GM12865 (cell line): ENCODE measurements at places on chromosomes 5 and 9.
A peak's percentile ranks its signal among the peaks of the same experiment; 100 is the strongest.

DNA sequence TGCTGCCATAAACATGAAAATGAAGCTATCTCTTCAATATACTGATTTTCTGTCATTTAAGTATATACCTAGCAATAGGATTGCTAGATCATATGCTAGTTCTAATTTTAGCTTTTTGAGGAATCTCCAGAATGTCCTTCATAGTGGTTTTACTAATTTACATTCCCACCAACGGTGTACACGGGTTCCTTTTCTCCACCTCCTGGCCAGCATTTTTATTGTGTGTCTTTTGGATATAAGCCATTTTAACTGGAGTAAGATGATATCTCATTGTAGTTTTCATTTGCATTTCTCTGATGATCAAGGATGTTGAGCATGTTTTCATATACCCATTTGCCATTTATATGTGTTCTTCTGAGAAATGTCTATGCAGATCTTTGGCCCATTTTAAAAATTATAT lies 446.5 kb downstream of the GABRG2 start:
- DNase-seq = no peak

- peak; percentile 14 for DNase-seq
Measured at GRCh38 chr5:8993031-8993430, 552.8 kb downstream of the SEMA5A start.

- no peak for DNase-seq
Measured at GRCh38 chr5:167861129-167861927, 430.1 kb upstream of the WWC1 start.

DNA sequence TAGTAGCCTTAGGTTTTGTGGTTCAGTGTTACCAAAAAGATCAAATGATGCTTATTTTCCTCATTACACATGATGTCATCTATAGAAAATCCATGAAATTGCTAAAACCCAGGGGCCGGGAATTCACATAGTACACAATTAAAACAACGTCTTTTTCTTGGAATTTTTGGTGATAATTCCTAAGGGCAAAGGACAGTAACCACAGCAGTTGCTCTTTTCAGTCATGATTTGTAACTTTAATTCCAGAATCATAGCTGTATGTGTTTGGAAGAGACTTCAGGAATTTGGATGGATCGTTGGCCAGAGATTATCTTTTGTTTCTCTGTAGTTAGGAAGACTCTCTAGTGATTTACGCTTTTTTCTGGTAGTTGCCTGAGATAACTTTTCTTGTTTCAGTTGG lies 748.7 kb downstream of the TLE4 start:
- DNase-seq = no peak

DNA sequence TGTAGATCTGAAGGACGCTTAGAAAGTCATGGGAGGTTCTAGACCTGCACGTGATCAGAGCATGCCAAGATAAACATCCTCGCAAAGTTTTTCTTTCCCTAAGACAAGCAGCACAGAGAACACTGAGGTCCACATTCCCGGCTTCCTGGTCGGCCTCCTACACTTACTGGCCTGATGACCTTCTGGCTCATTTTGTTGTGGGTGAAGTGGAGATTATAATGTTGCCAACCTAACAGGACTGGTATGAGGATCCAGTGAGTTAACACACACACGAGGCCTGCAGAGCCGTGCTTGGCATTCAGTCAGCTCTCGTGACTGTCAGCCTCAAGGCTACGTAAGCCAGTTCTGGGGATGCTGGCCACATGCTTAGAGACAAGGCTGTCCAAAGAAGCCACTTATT lies 186.0 kb downstream of the TENT4A start:
- DNase-seq = no peak

GRCh38 chr9:19201899-19202891 lies 28.3 kb upstream of the DENND4C start:
- no peak for DNase-seq

DNA sequence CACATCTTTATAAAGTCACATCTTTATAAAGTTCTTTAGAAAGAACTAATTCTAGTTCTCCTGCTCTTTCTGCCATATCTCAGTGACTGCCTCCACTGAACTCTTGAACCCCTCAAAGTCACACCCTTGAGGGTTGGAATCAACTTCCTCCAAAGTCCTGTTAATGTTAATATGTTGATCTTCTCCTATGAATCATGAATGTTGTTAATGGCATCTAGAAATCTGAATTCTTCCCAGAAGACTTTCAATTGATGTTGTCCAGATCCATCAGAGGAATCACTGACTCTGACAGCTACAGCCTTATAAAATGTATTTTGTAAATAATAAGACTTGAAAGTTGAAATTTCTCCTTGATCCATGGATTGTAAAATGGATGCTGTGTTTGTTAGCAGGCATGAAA lies 213.4 kb downstream of the COX7C start:
- DNase-seq = no peak

DNA sequence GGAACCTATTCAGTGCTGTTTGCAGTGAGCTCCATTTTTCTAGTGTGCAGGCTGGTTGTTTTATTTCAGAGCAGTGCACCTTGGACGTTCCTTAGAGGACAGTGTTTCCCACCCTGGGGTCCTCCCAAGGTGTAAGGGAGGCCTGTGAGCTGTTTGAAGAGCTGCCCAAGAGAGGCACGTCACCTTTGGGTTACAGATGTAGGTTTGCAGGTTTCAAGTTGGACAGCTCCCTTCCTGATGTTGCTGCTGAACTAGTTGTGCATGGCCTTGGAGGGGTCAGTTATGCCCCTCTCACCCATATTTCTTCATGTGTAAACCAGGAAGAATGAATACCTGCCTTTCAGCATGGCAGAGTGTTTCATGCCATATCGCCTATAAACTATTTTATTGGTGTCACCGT lies 34.7 kb upstream of the POMT1 start:
- no peak for DNase-seq

GRCh38 chr9:87320146-87320884 lies 177.4 kb upstream of the DAPK1 start:
- DNase-seq = no peak

- no peak for DNase-seq
Measured at GRCh38 chr9:136947028-136947891, 2.2 kb downstream of the C8G start.
